ENCODE measurements at places on chromosomes 5 and 9.

- no peak for DNase-seq
Measured at GRCh38 chr5:39376293-39376714, 12.0 kb upstream of the C9 start.

GRCh38 chr9:129486756-129487657 is 133.9 kb downstream of the C9orf50 start:
- no peak for DNase-seq

GRCh38 chr9:129610473-129611306 is 10.2 kb downstream of the C9orf50 start:
- DNase-seq, result no peak

DNA sequence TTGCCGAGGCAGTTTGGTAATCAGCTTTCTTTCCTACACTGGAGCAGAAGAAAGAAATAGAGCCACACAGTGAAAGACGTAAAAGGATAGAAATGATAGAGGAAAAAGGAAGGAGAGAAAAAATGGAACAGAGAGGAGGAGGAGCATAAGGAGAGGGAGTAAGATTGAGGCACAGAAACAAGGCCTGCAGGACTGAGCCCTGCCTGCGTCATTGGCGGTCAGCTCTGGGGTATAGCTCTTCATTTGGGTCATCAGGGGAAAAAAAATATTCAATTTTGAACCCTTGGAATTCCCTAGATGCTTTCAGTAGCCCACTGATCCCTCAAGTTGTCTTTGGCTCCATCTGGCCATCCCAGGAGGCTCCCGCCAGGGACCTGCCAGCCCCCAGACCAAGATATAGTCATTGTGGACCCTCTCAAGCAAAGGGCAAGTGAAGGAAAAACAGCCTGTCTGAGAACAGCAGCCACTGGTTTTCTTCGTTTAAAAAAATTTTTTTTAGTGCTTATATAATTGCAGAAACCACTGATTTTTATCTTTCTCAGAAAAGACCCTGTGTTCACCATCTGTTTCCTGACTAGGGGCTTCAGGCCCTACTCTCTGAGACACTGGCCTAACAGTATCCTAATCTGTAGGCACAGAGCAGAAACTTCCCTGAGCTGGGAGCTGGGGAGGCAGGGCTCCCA is 31.3 kb upstream of the MATR3 start:
- DNase-seq, result no peak

DNA sequence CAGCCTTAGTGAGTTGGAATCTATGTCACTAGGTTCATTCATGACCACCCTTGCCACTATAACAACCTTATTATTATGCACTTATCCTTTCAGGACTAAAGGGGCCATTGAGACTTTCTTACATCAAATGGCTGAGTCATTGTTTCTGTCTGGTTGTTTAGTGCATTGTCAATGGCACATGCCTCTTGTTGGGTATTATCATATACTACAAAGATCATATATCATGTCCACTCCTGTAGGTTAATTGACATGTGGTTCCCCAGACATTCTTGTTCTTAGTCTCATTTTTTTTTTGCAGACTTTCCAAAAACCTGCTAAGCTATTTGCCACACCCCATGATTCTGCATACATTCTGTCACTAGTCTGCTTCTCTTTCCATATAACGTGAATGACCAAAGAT is 66.7 kb upstream of the PRDM9 start:
- DNase-seq, result no peak

GRCh38 chr5:82828211-82828610 is 249.0 kb downstream of the TMEM167A start:
- DNase-seq, result no peak

- peak; percentile 10 for DNase-seq
Measured at GRCh38 chr5:72366324-72366976, 46.3 kb downstream of the PTCD2 start.

GRCh38 chr5:96790961-96791504 is 16.7 kb downstream of the ERAP1 start:
- no peak for DNase-seq

DNA sequence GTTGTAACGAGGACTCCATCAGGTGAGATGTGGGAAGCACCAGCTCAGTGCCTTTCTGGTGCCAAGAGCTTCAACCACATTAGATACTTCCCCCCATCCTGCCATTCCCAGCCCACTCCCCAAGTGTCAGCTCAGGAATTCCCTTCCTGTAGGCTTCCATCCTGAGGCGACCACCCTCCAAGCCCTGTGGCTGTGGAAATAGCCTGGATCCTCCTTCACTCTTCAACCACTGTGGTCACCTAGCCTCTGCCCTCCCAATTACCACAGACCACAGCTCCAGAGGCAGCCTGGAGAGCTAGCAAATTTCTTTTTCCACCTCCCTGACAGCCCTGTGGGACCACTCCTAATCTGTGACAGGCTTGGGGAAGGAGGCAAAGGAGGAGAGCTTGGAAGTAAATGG is 219.8 kb upstream of the MAP3K1 start:
- no peak for DNase-seq

GRCh38 chr5:124936626-124936933 is 190.1 kb upstream of the ZNF608 start:
- no peak for DNase-seq

GRCh38 chr9:92962846-92963245 is 15.5 kb downstream of the FGD3 start:
- no peak for DNase-seq

GRCh38 chr9:70205366-70206020 is 53.3 kb upstream of the SMC5 start:
- no peak for DNase-seq

DNA sequence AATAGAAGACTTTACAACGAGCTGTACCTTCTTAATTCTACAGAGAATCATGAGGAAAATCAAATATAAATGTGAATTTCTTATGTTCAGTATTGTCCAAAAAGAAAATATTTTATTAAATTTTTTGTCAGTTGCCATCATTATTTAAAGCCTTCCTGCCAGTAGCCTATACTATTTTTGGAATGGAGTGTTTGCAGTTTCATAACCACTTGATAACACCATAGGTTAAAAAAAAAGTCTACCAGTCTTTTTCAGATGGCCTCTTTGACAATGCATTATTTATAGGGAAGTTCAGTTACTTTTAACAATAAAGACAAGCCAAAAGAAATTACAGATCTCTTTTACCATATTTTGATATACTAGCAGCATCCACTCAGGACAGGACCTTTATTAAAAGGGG is 80.3 kb upstream of the CCDC152 start:
- no peak for DNase-seq

- no peak for DNase-seq
Measured at GRCh38 chr9:121373011-121373729, 3.1 kb upstream of the STOM start.

GRCh38 chr9:110282739-110283081 is 26.4 kb upstream of the TXN start:
- DNase-seq, result no peak

DNA sequence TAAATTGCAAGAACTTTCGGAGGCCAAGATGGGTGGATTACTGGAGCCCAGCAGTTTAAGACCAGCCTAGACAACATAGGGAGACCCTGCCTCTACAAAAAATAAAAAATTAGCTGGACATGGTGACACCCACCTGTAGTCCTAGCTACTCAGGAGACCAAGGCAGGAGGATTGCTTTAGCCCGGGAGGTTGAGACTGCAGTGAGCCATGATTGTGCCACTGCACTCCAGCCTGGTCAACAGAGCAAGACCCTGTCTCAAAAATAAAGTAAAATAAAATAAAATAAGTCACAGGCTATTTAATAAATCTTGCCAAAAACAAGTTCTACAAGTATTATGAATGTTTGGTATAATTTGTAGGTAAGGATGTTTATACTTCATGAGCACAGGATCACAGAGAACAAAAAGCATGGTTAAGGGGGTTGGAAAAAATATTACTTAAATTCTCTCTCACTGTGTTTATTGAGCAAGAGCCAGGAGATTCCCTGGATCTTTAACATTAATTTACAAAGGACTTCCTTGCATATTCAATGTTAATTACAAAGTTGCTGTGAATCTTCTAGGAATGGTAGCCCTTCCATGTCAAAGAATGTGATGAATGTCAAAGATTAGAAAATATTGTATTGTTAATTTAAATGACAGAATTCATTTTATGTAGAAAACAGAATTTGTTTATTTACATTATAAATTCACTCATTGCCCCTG is 164.0 kb downstream of the RFX3 start:
- DNase-seq, result no peak

DNA sequence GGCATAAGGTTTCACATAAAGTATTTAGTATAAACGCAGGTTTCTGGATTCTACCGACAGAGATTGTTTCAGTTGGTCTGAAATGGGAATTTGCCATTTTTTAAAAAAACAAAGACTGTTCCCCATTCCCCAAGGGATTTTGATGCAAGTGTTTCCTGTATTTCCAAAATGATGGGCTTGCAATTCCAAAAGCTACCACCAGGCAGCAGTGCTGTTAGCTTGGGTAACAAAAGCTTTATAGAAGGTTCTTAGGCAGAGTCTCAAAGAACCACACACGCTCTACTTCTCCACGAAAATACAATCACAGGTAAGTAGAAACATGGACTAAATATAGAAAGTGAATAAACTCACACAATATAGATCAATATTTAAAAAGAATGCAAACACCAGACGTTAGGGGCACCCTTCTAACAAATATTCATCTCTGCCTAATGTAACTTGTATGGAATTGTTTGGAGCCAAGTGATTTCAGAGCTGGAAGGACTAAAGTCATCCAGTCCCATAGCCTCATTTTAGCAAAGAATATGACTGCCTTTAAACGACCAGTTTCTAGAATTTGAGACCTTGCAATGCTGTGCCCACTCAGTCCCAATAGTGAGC is 154.3 kb downstream of the SPOCK1 start:
- no peak for DNase-seq

- no peak for DNase-seq
Measured at GRCh38 chr5:79774855-79775237, 85.2 kb downstream of the CMYA5 start.

DNA sequence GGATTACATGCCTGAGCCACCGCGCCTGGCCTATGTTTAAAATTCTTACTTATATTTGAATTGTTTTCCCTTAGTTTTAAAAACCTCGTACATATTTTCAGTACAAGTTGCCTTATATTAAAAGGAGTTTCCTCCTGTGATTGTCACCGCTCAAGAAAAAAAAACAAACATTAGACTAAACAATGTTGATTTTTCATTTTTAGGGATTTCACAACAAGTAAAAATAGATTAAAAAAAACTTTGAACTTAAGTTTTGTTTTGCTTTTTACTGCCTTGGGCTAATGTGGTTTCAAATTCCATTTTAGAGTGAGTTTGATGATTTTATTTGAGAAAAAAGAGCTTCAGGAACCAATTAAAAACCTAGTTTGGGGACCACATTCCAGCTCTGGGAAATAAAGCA is 1196.6 kb upstream of the CDH18 start:
- DNase-seq, result no peak

DNA sequence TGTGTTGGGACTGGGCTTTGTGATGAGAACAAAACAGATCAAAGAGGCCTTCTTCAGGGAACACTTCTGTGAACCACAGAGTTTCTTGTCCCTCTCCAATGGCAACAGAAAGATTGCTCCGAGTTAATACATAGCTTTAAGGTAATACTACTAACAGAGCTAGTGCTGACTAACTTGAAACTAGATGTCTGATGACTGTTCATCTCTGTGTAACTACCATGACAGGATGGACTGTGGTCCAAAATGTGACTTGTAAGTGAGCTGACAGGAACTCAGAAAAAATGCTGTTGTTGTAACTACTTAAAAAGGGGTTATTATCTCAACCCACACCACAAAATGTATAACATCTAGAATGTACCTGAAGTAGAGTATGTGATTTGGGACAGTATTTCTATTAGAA is 630.2 kb upstream of the DMAC1 start:
- DNase-seq, result no peak

- no peak for DNase-seq
Measured at GRCh38 chr5:164679461-164679860, 1174.0 kb downstream of the MAT2B start.

DNA sequence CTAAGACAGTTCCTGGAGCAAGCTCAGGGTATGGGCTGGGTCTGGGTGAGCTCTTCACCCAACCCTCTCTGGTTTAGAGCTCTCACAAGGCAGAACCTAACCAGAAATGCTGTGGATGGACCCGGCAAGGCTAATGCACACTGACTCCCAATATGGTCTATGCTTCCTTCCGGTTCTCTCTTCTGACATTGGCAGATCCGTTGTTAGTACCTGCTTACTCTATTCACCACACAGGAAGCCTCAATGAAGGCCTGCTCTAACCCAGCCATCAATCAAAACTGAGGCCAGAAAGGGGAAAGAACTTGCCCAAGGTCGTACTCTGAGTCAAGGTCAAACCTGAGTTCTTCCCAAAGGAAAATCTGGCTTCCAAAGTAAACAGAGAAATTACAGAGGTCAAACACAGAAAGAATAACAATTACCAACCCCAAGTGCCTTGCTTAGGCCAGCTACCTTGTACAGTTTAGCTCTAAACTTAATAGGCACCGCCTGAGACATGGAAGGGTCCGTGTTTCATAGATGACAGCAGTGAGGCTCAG is 46.0 kb upstream of the AKNA start:
- no peak for DNase-seq
